D721Med (cell line): ENCODE measurements at places on chromosomes 16 and 17.

GRCh38 chr16:7436306-7436705, 103.7 kb downstream of the RBFOX1 start:
- DNase-seq, result no peak

GRCh38 chr16:74117798-74118197, 178.8 kb upstream of the PSMD7 start:
- DNase-seq, result no peak

- no peak for DNase-seq
These were observed 8.1 kb downstream of the DNASE1 start for GRCh38 chr16:3662601-3663000.

- DNase-seq, result no peak
These were observed 197.4 kb downstream of the ZNF423 start for GRCh38 chr16:49658531-49658930.

DNA sequence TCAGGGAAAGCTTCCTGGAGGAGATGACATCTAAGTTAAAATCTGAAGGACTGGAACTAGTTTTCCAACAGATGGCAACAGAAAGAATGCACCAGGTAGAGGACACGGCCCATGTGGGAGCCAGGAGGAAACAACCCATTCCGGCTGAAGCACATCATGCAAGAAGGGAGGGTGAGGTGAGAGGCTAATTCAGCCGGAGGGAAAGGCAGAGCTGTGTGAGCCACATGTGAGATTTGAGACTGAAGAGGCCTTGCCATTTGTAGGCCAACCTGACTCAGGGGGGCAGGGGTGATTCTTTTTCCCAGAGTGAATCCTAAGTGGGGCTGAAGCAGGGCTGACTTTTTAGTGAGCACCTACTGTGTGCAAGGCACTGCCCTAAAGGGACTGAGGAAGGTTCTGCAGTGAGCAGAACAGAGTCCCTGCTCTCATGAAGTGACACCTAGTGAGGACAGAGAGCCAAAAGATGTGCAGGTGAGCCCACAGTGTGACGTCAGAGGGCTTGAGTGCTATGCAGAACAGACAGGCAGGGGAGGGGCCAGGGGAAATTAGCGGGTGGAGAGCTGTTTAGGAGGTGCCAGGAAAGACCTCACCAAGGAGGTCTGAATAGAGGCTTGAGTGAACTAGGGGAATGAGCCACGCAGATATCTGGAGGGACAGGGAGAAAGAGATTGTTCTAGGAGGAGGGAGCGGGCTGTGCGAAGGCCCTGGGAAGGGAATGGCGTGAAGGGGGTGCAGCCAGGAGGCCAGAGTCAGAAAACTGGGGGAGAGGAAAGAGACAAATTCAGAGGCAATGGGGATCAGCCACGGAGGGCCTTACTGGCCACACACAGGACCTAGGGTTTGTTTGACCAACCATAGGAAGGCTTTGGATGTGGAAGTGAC, 19.8 kb upstream of the IL21R start:
- no peak for DNase-seq

DNA sequence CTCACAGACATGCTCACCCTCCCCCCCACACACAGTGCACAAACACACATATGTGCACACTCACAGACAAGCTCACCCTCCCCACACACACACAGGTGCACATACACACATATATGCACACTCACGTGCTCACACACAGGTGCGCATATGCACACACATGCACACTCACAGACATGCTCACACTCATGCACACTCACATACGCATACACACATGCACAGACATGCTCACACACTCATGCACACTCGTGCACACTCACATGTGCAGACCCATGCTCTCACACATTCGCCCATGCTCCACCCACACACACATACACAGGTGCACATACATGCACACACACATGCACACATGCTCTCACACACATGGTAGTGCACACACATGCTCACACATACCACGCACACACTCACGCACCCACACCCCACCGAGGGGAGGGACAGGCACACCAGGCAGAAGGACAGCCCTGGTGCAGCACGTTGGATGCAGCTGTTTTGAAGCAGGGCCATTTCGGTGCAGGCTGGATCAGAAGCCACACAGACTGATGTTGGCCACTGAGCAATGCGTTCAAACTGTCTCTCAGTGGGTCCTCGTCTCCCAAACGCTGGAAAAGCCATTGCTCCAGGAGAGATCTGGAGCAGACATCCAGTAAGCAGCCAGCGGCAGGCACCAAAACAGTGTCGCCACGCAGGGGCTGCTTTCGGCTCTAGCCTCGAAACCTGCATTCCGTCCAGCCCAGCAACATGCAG, 86.2 kb upstream of the ZNF469 start:
- no peak for DNase-seq

DNA sequence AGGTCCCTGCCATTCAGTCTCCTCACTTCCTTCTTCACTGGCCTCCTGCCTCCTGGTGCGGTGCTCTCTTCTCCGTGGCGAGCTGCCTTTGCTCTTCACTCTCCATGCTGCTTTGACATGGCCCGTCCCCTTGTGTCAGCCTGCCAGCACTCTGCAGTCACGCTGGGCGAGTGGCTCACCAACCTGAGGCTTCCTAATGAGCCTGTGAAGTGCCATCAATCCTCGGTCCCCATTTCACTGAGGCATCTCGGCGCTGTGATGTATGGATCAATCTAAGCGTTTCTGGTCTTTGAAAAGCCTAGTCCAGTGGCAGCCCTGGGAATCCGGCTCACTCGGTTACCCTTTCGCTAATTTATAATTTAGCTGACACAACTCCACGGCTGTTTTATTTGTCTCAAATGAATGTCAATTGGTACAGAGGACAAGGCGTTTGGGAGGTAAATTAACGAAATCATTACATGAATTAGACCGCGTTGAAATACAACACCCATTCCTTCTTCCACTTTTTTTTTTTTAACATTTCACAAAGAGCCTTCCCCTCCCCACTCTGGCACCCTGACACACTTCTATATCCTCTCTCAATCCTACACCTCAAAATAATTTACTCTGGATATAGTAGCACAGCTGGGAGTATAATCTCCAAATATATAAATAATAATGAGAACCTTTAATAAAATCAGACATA, 610.7 kb downstream of the TMEM114 start:
- DNase-seq, result no peak

DNA sequence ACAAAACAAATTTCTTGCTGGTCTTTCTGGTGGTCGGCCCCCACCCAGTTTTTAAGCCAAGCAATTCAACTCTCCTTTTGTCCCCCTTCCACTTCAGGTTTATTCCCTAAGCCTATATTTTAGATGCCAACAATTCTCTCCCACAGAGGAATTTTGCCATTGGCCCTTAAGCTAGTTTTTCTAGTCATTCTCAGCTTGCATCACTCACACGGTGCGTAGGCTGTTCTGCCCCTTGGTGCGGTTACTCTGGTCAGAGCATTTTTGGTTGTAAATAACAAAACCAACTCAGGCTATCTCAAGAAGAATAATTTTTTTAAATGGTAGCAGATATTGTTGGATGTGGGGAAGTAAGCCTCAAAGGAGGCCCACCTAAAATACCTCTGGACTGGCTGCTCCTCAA, 33.7 kb upstream of the DYNLL2 start:
- DNase-seq, result no peak

GRCh38 chr16:87384162-87384874, 742 bp upstream of the FBXO31 start:
- no peak for DNase-seq

GRCh38 chr17:70201872-70202419, 32.6 kb downstream of the KCNJ2 start:
- no peak for DNase-seq

GRCh38 chr17:45409659-45410076, 23.0 kb downstream of the ARHGAP27 start:
- no peak for DNase-seq

GRCh38 chr17:55576996-55577586, 65.8 kb upstream of the SMIM36 start:
- DNase-seq, result no peak

- no peak for DNase-seq
These were observed 2.6 kb downstream of the CACNA1G start for GRCh38 chr17:50563092-50563511.

DNA sequence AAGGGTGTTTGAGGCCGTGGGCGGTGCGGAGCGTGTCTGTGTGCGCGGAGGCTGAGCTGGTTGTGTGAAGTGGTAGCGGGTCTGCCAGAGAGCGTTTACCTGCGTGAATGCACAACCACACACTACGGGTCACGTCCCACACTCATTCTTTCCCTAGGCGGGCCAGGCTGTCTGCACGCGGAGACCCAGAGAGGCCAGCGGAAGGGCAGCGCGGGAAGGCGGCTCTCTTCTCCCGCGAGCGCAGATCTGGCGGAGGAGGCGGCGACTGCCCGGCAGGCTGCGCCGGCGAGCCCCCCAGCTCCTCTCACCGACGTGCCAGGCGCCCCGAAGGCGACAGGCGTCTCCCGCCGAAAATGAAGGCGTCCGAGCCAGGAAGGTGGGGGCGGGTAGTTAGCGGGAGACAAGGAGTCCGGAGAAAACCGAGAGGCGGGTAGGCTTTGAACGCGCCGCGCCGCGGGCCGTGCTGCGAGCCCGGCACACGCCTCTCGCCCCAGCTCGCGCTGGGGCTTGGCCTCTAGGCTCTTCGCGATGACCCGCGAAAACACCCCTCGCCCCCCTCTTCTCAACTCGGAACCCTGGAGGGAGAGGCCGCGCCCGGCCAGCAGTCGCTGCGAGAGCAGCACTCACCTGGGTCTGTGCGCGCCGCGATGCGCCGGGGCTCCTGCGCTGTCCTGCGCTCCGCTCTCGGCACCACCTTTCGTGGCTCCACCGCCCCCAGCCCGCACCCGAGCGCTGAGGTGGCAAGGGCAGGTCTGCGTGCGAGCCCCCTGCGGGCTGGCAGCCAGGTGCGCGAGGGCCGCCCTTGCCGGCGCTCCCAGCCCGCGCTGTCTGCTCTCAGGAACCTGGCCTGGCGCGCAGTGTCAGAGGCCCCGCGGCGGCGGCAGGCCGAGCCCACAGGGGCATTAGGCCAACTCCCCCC, 2.0 kb upstream of the FOXF1 start:
- no peak for DNase-seq
